ENCODE measurements at places on chromosomes 2 and 18.

- no peak for DNase-seq
Observed at GRCh38 chr2:62845256-62845655, 139.7 kb downstream of the EHBP1 start.

- no peak for DNase-seq
Observed at GRCh38 chr18:49853436-49853835, 40.1 kb upstream of the ACAA2 start.

GRCh38 chr2:14843507-14844204 is 211.1 kb downstream of the LRATD1 start:
- no peak for DNase-seq

DNA sequence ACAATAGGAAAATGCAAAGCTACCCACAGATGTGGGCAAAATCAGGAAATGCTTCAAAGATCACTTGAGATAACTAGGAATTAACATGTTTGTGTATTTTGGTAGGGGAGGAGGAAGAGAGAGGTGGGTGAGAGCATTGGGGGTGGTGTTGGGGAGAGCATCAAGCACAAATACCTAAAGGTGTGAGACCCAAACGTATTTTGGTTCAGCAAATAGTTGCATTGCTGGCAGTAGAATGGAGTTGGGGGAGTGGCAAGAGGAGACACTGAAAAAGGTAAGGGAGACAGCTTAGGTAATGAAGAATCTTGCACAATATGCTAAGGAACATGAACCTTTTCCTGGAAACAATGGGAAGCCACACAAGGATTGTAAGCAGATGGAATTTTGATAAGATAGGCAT is 1.5 kb upstream of the PELI1 start:
- no peak for DNase-seq

DNA sequence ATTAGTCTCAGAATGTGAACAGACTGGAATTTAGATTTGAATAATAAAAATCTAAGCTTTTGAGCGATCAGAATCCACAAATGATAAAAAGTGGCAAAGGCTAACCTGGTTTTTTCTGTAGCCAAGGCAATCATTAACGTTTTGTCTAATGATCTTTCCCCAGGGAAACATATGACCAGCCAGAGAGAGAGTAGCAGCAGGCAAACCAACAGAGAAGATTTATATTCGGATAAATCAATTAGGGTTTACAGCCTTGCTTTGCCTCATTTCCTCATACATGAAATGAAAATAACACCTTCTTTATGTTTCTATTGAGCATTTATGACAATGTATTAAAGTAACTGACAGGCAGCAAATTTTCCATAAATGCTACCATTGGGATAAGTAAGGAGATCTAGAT is 14.5 kb downstream of the TIA1 start:
- DNase-seq, result no peak

DNA sequence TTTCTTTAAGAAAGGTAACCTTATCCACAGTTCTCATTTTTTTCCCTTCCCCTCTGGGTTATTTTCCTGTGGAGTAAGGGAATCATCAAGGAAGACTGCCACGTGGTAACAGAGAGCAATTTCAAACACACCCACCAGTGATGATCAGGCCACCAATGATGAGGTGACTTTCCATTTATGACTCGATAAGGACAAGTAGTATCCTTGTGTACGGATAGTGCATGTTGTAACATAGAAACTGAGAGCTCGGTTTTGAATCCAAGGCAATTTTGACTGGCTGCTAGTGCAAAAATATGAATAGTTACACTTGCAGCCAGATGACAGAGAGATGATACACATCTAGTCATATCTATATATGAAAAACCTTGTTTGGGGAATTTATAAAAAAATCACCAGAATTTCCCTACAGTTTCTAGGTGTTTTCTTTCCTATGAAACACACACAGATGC is 143.6 kb upstream of the TCF4 start:
- DNase-seq, result no peak

DNA sequence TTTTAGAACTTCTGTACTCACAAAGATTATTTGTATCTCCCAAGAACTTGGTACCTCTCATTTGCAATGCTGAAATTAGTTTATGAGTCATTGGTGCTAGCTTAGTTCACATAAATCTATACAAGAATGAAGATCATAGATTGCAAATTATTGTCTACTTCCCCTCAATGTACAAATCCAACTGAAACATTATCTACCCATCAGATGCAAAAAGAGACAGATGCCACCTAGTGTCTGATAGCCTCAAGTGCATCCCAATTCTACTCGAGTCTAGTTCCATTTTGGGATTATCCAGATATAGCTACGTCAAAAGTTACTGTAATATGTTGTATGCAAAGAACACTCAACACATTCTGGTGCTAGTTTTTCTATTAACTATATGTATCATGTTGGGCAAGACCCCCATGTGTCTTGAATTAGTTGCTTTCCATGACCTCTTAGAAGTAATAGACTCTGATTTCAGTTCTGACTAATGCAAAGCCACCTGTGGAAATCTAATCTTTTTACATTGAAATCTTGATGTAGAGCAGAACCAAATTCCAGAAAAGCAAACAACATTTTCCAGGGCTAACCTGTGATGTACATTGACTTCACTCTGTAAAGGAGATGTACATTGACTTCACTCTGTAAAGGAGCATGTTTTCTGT is 210.0 kb downstream of the RBM43 start:
- DNase-seq, result no peak
